RWPE1 (cell line): ENCODE measurements at places on chromosomes 1 and 21.

- no peak for DNase-seq
Observed at GRCh38 chr21:31482460-31482859, 138.4 kb upstream of the TIAM1 start.

GRCh38 chr1:44059212-44059611, 27.9 kb upstream of the SLC6A9 start:
- DNase-seq = peak; percentile 30

DNA sequence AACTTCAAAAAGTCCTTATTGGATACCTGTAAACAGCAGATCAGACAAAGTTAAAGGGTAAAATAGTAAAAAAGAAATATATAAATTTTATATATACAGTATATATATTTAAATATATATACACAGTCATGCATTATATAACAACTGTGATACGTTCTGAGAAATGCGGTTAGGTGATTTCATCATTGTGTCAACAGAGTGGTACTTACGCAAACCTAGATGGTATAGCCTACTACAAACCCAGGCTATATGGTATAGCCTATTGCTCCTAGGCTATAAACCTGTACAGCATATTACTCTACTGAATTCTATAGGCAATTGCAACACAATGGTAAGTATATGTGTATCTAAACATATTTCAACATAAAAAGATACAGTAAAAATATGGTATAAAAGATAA, 222.7 kb downstream of the NUF2 start:
- no peak for DNase-seq

GRCh38 chr21:31181082-31181750, 142.9 kb upstream of the KRTAP19-8 start:
- no peak for DNase-seq

GRCh38 chr21:34843562-34843961, 174.8 kb downstream of the CLIC6 start:
- no peak for DNase-seq
